ENCODE measurements at places on chromosomes 16 and 17.

- DNase-seq, result no peak
Measured at GRCh38 chr16:63787014-63787413, 1334.8 kb downstream of the CDH11 start.

- DNase-seq, result no peak
Measured at GRCh38 chr17:7405350-7406234, 1.7 kb upstream of the TMEM256 start.

DNA sequence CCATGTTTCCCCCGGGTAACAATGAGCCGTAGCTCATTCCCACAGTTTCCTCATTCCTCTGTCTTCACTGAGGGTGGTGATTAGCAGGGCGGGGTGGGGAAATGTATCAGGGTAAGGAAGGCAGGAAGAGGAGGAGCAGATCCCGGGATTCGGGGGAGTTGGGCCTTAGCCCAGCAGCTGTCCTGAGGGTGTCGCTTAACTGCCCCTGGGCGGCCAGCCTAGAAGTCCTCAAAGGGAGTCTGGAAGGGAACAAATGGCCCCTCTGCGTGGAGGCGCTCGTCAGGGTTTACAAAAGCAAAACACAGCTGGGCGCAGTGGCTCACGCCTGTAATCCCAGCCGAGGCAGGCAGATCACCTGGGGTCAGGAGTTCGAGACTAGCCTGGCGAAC is 14.3 kb downstream of the MLYCD start:
- DNase-seq, result no peak

DNA sequence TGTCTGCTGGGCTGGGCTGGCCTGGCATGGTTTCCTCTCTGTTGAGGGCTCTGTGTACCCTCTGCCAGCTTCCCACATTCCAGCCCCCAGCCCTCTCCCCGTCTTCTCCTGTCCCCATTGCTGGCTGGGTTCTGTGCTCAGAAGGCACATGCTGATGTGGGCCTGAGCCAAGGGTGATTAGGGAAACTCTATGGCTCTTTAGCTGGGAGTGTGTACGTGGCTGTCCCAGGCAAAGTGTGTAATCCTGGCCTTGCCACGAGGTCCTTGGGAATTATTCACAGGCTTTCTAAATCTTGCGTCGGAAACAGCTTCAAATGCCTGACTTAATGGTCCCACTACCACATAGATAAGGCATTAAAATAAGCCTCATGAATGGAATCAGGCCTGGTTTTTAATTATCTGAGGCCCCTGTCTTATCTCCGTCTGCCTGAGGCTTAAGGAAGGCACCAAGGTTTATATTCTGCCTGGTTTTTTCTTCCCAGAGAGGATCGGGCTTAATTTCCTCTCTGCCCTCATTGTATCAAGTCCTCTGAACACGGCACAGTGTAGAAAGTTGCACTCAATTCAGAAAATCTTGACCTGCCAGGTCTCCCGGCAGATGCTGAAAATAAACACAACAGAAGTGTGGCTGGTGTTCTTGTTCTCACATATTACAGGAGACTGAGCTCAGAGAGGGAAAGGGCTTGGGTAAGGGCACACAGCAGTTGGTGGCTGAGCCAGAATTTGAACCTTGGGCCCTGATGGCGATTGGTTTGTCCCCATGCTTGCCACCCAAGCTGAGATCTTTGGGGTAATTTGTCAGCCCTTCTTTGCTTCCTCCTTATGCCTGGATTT is 52.9 kb upstream of the LGALS9 start:
- DNase-seq, result no peak

DNA sequence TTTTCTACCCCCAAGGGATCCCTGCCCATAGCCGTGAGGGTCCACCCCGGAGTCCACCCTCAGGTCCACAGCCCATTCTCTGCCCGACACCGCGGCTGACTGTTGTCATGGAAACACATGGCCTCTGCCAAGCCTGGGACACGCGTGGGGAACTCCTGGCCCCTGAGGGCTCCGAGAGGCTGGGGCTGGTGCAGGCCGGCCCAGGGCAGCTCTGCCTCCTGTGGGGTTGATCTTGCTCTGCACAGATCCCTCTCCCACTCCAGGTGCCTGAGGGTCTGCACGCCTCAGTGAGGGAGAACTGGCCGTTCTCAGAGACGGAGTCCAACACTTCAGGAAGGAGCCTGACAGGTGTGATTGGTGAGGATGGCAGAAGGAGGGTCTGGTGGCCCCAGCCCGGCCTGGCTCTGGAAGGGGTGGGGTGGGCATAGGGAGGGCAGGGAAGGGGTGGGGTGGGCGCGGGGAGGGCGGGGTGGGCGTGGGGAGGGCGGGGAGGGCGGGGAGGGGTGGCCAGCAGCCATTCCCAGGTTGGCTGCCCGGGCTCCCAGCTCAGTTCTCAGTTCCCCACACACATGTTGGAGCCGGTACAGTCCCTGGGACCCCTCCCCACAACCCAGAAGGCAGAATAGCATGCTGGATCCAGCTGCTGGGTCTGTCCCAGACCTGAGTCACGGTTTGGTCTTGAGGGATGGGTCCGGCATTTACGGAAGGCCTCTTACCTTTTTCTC is 6.4 kb downstream of the MRPL28 start:
- no peak for DNase-seq

GRCh38 chr16:65323655-65324237 is 201.9 kb upstream of the CDH11 start:
- no peak for DNase-seq

DNA sequence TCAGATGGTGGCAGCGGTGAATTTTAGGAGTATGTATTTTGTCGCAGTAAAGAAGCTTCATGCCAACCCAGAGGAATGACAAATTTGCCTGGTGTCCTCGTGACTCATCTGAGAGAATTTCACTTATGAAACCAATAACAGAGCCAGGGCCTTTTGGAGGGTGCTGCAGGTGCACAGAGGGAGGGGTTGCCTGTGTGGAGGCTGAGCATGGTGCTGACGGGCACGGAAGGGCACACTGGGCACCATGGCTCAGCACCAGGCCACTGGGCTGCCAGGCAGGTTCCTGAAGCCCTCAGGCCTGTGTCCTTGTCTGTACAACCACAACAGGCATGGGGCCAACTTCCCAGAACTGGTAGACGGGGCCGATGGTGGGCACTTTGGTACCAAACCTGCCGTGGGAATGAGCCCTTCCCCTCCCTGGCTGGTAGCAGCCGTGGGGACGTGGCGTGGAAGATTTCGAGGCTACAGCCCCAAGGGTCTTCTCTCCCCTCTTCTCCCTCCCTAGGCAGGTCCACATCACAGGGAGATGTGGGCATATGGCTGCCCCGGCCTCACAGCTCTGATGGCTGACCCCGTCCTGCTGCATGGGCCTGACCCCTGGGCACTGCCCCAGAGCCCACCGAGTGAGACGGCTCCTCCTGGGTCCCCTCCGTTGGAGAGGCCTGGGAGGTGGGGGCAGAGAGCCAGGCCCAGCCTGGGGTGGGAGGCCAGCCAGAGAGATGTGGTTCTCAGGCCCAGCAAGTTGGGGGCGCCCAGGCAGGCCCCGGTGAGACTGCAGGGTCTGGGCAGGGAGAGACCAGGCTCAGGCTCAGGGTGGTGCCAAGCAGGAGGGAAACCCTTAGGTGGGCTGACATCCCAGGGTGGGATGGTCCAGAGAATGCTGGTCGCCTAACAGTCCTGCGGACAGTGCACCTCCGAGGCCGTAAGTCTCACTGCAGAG is 30.2 kb upstream of the ZNF469 start:
- no peak for DNase-seq

- DNase-seq, result peak; percentile 87
Measured at GRCh38 chr16:68528686-68529379, 10.3 kb upstream of the ZFP90 start.

GRCh38 chr16:71315269-71315668 is 26.1 kb upstream of the CMTR2 start:
- no peak for DNase-seq

DNA sequence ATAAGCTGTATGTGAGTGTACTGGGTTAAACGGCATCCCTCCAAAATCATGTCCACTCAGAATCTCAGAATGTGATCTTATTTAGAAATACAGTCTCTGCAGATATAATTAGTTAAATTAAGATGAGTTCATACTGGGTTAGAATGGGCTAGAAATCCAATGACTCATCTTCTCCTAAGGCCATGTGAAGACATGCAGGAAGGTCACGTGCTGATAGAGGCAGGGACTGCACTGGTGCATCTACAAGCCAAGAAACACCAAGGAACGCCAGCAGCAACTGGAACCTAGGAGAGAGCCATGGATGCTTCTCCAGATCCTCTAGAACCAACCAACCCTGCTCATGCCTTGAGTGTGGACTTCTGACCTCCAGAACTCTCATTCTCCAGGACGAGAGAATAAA is 241.0 kb downstream of the XYLT1 start:
- DNase-seq, result no peak

DNA sequence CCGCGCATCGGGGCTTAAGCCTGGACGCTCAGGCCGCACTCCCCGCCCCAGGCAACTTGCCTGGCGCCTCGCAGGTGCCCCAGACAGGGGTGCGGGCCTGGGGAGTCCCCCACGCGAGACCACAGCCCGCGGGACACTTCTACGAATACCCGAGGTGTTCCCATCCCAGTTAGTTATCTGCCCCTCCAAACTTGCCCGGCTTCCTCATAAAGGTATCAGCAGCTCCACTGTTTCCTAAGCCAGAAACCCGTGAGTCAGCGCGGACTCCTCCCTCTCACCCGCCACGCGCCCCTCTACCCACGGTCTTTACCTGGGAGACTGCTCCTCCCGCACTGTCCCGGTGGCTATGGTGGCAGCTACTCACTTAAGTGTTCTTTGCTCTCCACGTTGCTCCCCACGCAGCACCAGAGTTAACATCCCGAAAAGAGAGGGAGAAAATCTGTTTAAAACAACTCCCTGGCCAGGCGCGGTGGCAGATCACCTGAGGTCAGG is 1.0 kb upstream of the CREBBP start:
- no peak for DNase-seq

DNA sequence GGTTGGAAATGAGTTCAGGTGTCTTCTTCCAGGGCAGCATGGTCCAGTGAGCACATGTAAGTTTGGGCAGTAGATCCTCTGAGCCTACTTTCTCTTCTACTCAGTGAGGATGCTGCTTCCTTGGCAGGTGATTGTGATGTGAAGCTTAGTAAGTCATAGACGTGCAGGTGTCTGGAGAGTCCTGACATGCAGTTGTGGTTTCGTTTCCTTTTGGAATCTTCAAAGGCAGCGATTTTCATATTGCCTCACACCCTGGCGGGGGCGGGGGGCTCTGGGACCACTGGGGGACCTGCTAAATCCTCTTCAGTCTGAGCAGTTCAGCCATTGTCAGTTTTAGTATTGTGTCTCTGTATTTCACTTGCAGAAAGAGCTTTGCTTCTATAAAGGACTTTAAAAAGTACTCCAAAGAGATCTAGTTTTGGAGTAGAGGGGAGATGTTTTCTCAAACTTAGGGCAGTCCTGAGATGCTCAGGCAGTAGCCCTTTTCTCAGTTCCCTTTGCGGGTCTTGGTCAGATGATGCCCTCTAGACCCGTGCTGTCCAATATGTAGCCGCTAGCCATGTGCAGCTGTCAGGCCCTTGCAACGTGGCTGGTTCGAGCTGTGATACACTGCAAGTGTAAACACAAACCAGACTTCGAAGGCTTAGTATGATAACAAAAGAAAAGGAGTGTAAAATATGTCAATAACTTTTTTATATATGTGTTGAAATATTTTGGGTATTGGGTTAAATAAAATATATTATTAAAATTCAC is 4.0 kb upstream of the CDK5R1 start:
- no peak for DNase-seq

GRCh38 chr17:1449412-1449967 is 6.5 kb downstream of the CRK start:
- DNase-seq, result no peak

DNA sequence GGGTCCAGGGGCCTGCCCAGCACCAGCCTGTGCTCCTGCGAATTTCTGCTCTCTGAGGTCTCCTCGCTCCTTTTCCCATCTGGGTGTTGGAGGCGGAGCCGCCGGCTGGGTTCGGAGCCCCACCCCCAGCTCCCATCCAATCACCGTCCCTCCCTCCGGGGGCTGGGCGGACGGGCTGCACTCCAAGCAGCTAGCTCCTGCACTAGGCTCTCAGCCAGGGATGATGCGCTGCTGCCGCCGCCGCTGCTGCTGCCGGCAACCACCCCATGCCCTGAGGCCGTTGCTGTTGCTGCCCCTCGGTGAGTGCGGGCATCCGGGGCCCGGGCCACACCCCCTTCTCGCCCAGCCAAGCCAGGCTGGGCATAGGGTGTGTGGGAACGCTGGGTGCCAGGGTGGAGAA is at the start of gene NRN1L:
NRN1L (plus strand) TSS at position 202 of the 400 bp plus-strand sequence; CDS start at position 221, 19 bp downstream.
- DNase-seq, result no peak

Measured in CD4-positive, alpha-beta T cell treated with Interferon gamma for 1 hour (primary cell).